RPMI8226 (cell line): ENCODE measurements at places on chromosomes 11 and 22.
A peak's percentile ranks its signal among the peaks of the same experiment; 100 is the strongest.

GRCh38 chr11:47466701-47467250 is 17.8 kb upstream of the RAPSN start:
- no peak for DNase-seq

GRCh38 chr11:107040433-107041087 is 22.3 kb upstream of the GUCY1A2 start:
- no peak for DNase-seq

DNA sequence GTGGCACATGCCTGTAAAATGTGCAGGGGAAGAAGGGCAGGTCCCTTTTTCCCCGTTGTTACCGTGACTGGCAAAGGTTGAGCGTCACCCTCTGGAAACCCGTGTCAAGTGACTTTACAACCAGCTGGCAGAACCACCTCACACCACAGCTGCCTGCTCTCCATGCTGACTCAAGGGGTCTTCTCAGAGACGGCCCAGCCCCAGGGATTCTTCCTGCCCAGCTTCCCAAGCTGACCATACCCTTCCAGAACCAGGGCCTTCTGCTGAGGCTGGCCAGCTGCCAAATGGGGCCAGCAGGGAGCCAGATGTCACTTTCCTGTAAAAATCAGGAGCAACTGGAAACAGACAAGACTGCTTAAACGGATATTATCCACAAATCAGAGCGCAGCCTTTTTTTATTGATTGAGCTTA is 6.3 kb downstream of the PC start:
- DNase-seq, result peak; percentile 67

GRCh38 chr11:117933475-117933874 is 4.3 kb upstream of the TMPRSS13 start:
- no peak for DNase-seq

GRCh38 chr22:24051568-24051967 is 40.5 kb downstream of the CABIN1 start:
- DNase-seq, result no peak

GRCh38 chr11:17368551-17368950 is 17.0 kb downstream of the NCR3LG1 start:
- DNase-seq, result no peak

- DNase-seq, result no peak
These were observed 68.2 kb downstream of the USP35 start for GRCh38 chr11:78256962-78257361.

GRCh38 chr11:11403763-11404725 is 51.0 kb upstream of the CSNK2A3 start:
- no peak for DNase-seq

GRCh38 chr11:38680746-38681145 is 2082.7 kb upstream of the RAG2 start:
- DNase-seq, result no peak

GRCh38 chr11:12319461-12319951 is 57.9 kb upstream of the PARVA start:
- DNase-seq, result peak; percentile 92

- no peak for DNase-seq
These were observed 113.4 kb downstream of the BCR start for GRCh38 chr22:23293720-23294119.

- DNase-seq, result no peak
These were observed 129.5 kb upstream of the TBCEL start for GRCh38 chr11:120894202-120894985.

GRCh38 chr22:46803936-46804335 is 41.5 kb downstream of the TBC1D22A start:
- no peak for DNase-seq

- DNase-seq, result no peak
These were observed 7.3 kb downstream of the DNAL4 start for GRCh38 chr22:38786631-38787030.

- DNase-seq, result peak; percentile 19
These were observed 35.5 kb downstream of the PIWIL4 start for GRCh38 chr11:94602430-94603372.
